Activated T-helper 1 cell treated with anti-CD3 and anti-CD28 coated beads, Interleukin-2, amount 50 U/mL, for 16 hours (primary cell): ENCODE measurements at places on chromosomes 3 and 15.

DNA sequence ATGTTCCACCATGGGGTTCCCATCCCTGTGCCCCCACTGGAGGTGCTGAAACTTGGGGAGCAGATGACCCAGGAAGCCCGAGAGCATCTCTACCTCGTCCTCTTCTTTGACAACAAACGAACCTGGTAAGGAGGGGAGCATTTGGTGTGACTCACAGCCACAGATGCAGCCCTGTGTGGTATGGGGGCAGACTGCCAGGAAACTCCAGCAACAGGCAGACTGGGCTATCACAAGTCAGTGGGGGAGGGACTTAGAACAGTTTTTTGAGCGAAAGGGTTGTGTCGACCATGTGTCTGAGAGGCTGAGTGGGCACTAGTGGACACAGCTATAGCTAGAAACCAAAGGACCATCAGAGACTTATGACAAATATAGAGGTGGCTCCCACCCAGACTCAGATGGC lies 3.4 kb upstream of the OGG1 start:
- no peak for DNase-seq

DNA sequence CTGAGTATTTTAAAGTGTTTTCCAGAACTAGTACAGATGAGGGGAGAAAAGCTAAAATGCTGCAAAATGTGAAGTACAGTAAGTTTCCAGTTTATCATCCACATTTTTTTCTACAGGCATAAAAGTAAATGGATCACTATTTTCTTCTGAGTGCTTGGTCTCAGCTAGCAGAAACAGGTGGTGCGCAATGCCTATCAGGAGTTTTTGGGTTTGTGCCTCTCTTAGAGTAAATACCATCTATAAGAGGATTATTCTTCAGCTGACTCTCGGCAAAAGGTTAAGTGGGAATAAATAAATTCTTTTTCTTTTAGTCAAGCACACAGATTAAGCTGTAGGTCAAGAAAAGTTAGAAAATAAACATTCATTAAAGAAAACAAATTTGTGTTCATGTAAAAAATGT lies 1027.7 kb downstream of the PLOD2 start:
- DNase-seq, result no peak

DNA sequence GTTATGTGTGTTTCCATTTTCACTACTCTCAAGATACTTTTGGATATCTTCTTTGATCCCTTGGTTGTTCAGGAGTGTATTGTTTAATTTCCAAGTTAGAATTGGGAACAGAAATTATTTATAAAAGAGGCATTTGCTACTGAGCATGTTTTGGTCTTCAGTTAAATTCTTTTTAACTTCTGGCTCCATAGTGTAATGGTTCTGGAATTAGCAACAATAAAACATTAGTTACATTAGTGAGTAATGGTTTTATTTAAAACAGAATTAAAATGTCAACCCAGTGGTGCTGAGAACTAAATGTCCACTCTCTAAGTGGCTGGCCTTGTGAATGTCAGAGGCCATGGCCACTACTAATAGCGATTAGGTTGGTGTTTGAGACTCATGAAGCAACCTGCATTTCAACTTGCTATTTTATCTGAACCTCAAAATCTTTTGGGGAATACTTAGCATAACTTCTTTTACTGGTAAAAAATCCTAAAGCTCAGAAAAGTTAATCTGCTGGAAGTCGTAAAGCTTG lies 19.5 kb upstream of the MASP1 start:
- no peak for DNase-seq

GRCh38 chr3:177378168-177378567 lies 180.9 kb upstream of the TBL1XR1 start:
- no peak for DNase-seq

DNA sequence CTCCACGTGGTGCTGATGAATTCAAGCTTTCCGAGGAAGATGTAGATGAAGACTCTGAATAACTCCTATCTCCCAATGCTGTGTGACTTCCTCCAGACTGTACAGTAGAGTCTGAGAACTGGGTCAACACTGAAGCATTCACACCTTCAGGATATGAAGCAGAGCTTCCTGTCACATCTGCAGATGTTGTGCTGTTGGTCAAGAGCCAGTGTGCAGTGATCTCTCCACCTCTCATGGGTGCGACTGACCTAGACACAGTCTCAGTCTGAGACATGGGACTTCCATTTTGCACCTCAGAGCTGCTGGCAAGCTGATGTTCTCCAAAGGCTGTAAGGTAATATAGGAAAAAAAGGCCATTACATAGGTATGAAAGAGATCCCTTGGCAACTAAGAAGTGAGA lies 36.5 kb downstream of the HEG1 start:
- DNase-seq, result no peak

DNA sequence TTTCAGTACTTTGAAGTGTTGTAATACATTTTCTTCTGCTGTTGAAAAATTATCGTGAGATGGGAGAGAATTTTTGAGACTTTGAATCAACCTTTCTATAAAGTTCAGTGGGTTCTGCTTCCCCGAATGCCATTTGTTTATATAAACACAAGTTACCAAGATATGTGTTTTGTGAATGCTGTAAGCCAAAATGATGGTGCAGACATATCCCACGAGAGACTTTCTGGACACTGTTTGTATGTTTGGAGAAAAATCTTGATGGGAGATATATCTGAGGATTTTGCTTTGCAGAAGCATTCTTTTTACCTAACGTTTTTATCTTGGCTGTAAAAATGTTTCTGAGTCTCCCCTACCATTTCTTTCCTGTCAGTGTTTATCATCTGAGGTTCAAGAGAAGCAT lies 526.6 kb upstream of the ZNF717 start:
- no peak for DNase-seq

DNA sequence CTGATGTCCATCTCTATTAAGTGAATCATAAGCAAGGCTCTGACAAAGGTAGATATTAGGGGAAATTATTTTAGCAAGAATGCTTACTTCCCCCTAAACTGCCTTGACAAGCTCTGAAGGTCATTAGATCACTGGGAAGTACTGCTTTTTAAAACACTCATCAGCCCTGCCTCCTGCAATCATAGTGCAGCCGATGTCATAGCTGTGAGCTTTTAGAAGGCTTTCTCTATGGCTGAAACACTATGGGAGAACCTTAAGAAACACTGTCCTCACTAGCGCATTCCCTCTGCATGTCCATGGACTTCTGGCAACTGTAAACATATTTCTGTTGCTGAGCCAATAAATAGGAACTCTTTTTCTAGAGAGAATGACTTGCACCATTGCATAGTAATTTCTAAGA lies 38.7 kb upstream of the PTPRG start:
- no peak for DNase-seq

GRCh38 chr3:101133652-101134051 lies 140.4 kb upstream of the ABI3BP start:
- DNase-seq, result no peak

DNA sequence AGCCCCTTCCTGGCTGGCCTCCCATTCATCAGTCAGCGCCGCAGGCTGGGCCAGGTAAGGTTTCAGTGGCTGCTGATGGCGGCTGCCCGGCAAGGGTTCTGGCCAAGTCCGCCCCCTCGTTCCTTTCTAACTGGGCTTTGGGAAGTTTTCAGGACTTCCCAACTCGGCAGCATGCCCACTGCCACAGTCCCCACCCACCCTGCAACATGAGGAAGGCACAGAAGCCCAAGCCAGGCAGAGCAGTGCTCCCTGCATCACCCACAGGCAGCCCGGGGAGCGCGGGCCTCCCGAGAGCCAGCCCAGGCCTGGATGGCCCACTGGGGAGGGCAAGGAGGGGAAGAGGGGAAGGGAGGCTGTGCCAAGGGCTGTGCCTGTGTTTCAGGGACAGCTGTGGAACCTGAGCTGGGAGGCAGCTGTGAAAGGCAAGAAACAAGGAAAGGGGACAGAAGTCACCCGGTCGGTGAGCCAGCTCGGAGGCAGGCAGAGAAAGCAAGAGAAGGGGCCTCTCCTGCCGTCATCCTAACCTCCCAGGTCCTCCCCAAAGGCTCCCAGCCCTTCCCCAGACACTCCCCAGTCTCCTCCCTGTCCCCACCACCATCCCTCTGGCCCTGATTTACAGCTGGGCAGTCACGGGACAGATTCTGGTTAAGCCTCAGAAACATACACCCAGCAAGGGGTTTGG lies 73.9 kb downstream of the CPN2 start:
- no peak for DNase-seq

- no peak for DNase-seq
Measured at GRCh38 chr3:129778871-129779270, 114.6 kb downstream of the TMCC1 start.

GRCh38 chr3:4826237-4827100 lies 152.8 kb upstream of the BHLHE40 start:
- no peak for DNase-seq

DNA sequence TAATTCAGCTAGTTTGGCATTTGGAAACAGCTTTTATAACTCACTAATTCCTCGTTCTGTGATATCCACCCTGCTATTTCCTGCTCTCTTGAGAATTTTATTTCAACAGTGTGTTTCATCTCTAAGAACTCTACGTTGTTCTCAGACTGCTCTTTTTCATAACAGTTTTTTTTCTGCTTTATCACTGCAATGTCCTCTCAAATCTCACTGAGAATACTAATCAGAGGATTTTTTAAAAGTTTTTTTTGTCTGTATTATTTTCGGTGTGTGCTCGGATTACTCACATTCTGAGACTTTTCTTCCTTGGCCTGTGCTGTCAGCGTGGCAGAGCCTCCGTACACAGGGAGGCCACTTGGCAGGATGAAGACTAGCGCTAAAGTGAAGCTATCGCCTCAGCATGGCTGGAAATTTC lies 59.4 kb upstream of the NEO1 start:
- no peak for DNase-seq

GRCh38 chr3:134640872-134641470 lies 9.9 kb downstream of the KY start:
- no peak for DNase-seq
